ENCODE measurements at places on chromosomes 1 and 21.

DNA sequence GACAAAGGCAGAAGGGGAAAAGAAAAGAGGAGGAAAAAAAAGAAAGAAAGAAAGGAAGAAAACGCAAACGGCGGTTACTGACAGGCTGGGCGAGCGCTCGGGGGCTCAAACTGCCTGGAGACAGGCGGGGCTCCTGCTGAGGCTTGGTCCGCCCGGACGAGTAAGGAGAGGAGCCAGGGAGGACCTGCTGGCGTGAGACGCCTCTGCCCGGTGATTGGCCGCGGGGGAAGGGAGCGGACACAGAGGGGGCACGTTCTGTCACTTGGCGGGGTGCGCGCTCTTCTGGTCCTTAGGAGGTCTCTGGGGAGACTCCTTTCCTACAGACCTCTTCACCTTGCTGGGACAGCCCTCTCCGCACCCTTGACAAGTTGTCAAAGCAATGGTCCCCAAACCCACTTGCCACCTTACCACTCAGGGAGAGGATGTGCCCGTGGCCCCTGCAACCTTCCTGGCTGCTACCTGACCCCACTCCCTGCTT lies 791 bp upstream of the PIK3R3 start:
- DNase-seq, result no peak

DNA sequence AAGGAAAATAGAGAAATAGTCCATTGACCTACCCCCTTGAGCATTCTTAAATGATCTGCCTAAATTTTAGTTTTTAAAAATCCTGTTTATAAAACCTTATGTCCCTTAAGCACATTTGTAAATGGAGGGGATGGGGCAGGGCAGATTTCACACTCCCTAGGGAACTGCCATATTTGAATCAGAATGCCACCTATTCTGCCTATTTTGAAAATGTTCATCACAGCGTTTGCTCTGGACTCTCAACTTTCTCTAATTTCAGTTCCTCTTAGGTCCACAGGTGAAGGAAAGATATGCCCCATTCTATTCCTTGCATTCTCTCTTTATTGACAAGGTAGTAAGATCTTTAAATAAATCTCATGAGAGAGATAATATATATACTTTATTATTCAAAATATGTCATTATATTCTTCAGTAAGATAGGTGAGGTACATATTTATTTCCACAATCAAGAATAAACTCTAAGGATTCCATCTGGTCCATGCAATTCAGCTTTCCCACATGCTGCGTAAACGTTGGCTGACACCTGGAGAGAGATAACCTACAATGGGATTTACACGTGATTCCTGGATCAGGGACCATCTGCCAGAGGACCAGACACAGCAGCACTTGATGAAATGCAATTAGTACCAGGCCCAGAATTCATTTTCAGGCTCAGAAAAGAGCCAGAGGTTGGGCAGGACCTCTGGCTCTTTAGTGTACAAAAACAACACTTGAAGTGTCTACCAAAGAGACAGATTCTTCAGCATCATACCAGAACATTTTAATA lies 1.2 kb upstream of the LPGAT1 start:
- no peak for DNase-seq

DNA sequence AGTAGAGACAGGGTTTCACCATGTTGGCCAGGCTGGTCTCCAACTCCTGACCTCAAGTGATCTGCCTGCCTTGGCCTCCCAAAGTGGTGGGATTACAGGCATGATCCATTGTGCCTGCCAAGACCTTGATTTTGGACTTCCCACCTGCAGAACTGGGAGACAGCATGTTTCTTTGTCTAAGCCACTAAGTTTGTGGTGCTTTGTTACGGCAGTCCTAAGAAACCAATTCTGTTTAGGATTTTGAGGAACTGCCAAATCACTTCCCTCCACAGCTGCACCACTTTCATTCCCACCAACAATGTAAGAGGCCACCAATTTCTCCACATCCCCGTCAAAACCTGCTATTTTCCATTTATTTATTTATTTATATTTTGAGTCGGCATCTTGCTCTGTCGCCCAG lies 46.1 kb downstream of the CHAF1B start:
- no peak for DNase-seq

DNA sequence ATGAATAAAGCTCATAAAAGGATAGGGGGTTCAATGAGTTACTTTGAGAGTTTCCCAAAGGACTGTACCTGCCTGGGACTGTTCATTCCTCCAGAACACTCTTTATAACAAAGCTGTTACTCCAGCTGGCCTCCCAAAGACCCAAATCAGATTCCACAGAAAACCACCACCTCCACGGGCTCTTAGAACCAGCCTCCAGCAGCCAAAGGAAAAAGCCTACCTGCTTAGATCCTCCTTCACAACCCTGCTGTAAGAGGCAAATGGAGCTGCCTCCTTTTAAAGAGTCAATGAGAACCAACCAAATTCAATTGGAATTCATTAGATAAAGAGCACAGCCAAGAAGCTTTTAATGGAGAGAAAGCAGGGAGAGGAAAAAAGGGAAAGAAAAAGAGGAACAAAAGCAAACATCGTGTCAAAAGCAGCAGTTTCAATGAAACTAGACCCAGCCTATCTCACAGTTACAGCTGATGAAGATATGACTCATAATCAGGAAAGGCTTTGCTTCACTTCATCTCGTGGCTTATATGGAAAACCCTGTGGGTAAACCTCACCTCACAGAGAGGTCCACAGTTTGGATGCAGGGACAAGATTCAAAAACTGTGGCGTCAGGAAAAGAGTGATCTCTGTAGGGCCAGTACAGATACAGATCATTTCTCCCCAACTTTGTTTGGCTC lies 27.8 kb upstream of the FMO4 start:
- no peak for DNase-seq

- no peak for DNase-seq
Observed at GRCh38 chr1:109712321-109712864, 342 bp downstream of the GSTM5 start.

- no peak for DNase-seq
Observed at GRCh38 chr1:63634471-63634870, 41.3 kb downstream of the PGM1 start.

- no peak for DNase-seq
Observed at GRCh38 chr1:75579046-75579445, 31.9 kb downstream of the SLC44A5 start.

Data from activated T-cell treated with anti-CD3 and anti-CD28 coated beads, Interleukin-2, amount 50 U/mL, for 4 hours (primary cell).